Activated T-cell treated with anti-CD3 and anti-CD28 coated beads, Interleukin-2, amount 50 U/mL, for 1 hour (primary cell): ENCODE measurements at places on chromosomes 1 and 21.

- DNase-seq, result no peak
These were observed 143.2 kb upstream of the BACE2 start for GRCh38 chr21:41024746-41025254.

DNA sequence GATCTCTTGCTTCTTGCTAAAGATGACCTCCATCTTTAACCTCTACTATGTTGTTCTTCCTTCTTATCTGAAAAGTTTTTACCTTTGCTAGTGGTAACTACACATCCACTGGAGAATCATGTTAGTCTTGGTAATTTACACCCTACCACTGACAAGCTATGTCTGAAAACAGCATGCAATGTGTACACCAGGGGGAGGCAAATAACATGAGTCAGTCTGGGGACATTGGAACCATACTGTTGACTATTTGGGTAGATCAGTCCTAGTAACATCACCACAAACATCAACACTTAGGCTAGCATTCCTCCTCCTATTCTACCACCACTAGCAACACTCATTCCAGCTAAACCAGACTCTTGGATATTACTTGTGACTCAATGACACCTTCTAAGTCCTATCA lies 549.0 kb downstream of the KCNT2 start:
- DNase-seq, result no peak

DNA sequence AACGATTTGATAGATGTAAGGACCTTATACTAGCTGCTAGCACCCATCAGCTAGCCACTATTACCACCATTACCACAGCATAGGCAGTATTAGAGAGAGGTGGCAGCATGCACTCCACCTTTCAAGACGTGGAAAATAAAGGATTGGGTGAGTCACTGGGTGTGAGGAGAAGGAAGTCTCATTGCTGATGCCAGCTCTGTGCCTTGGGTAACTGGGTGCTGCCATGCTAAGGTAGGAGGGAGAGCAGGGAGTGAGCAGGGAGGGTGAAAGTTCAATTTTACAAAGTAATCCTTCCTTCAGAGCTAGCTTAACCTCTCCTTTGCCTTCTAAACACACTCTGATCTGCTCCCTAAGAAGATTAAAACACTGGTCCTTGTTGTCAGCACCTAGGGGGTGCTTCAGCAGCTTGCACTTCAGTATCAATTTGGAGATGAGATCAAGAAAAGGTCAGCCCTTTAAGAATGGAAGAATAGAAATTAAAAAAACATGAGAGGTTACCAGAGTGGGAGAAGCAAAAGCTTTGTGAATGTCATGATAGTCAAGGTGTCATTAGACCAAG lies 1.8 kb upstream of the LIN9 start:
- DNase-seq, result no peak

GRCh38 chr1:75641325-75641724 lies 30.4 kb upstream of the SLC44A5 start:
- DNase-seq, result no peak
